Activated gamma-delta T cell treated with anti-CD3 and anti-CD28 coated beads, Interleukin-2, amount 50 U/mL, for 16 hours (primary cell): ENCODE measurements at places on chromosomes 13 and 19.

GRCh38 chr13:23980160-23980551 lies 82.9 kb upstream of the C1QTNF9B start:
- DNase-seq: peak; percentile 90

GRCh38 chr13:77563111-77563510 lies 27.6 kb downstream of the SCEL start:
- DNase-seq: no peak

GRCh38 chr19:47899335-47899734 lies 13.2 kb upstream of the SULT2A1 start:
- no peak for DNase-seq

DNA sequence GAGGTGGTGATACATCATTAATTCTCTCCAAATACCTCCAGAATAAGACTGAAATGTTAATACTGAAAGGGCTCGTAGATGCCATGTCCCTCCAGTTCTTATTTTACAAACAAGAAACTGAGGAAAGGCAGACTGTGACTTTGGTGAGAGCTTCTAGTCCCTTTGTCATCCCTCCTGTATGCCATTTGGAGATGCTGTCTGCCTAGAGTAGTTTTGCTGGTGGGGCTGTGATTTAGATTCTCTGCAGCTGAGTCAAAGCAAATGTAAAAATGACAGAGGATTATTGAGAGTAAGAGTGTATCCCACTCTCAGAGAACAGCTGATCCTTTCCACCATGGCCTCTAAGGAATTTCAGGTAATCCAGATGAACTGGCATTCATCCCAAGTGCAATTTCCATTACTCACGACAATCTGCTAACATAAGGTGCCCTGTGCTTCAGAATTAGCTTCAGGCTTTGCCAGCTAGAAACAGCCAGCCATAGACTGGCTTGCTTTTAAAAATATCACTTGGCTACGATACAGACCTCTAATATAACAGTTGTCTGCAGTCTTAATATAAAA lies 16.8 kb downstream of the PABPC3 start:
- no peak for DNase-seq

GRCh38 chr13:77833331-77833863 lies 85.2 kb downstream of the EDNRB start:
- no peak for DNase-seq

GRCh38 chr13:51435002-51435578 lies 17.7 kb downstream of the INTS6 start:
- DNase-seq: no peak

GRCh38 chr13:75285310-75285709 lies 196.7 kb downstream of the TBC1D4 start:
- DNase-seq: no peak

- no peak for DNase-seq
Measured at GRCh38 chr13:35810321-35810720, 320.9 kb downstream of the DCLK1 start.

DNA sequence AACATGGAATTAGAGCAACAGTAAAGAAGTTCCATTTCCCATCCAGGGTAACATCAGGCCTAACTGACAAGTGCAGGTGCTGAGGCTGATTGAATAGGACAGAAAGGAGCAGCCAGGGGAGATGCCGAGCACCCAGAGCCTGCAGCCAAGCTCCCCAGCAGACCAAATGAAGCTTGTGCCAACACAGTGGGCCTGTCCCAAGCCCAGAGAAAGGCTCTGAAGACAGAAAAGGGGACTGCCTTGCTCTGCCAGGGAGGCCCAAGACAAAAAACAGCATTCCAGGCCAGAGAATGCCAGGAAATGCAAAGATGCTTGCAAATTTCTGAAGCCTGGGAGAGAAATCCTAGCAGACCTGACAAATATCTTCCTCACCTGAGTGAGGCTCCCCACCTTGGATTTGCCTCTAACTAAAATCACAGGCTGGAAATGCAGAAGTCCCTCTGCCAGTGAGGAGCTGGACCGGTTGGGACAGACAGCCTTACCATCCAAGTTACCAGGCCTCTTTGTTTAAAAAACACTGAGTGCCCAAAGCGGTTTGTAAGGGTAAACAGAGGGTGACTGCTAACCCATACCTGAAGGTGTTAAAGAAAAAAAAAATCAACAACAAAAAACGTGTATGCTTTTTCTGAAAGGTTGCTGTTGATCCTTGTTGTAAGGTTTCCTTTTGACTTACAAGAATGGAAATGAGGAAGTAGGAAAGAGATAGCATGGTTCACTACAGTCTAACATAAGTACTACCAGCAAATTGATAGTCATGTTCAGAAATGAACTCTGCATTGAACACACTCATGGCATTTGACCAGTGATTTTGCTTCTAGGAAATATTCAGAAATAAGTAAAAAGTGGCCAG lies 11.8 kb upstream of the HMGB1 start:
- DNase-seq: no peak

DNA sequence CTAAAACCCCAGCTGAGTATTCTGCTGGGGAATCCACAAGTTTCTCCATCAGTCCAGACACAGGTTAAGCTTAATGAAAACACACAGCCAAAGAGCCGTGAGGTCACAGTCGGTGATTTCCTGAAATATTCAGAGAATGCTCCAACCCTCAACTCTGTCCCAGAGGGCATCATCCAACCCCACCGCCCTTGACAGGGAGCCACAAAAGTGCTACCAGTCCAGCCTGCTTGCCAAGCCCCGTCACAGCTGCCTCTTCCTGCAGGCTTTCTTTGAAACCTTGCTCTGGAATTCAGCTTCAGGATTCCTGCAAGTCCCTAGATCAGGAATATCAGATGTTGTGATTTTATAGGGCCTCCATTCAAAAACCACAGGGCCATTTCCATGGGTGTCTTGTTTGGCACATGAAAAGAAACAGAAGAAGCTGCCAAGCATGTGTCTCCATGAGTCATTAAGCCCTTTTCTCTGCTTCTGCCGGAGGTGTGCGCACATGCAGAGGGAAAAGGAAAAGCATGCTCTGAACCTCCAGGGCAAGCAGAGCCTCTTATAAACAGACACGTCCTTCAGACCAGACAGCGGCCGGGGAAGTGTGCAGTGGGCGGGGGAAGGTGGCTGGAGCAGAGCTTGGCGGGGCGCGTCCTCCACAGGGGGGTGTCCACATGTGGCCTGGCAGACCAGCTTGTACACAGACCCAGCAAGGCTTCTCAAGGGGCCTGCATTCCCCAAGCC lies 164.7 kb downstream of the KATNAL1 start:
- DNase-seq: no peak

DNA sequence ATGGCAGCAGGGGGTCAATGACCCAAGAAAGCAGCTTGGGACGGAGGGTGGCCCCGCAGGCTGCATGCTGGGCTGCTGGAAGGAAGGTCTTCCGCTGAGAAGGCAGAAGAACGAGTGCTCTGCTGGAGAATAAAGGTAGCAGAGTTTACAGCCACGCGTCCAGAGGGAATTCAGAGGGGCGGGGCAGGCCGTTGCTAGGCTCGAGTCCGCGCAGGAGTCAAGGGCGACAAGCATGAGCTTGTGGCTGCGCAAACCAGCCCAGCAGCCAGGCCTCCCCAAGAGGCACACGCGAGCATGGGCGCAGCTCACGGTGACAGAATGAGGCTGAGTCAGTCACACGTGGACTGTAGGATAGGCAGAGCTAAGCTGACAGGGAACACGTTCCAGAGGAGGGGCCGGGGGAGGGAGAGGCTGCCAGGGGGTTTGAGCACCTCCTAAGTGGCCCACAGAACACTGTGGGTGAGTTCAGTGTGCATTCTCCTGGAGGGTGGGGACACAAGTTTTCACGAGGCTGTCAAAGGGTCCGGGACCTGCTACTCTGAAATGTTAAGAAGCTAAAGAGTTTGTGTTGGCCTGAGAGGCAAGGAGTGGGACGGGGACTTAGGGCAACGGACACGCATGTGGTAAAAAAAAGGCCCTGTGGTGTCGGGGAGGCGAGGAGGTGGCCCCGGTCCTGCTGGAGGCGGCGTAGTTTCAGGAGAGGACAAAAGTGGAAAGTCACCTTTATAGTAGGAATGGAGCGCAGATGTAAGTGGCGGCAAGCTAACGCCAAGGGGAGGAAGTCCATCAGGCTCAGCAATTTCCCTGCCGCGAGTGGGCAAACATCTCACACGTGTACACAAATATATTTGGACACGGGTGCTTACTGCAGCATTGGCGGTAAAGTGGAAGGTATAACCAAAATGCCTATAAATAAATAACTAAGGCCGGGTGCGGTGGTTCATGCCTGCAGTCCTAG lies 17.7 kb downstream of the RFX2 start:
- DNase-seq: no peak

DNA sequence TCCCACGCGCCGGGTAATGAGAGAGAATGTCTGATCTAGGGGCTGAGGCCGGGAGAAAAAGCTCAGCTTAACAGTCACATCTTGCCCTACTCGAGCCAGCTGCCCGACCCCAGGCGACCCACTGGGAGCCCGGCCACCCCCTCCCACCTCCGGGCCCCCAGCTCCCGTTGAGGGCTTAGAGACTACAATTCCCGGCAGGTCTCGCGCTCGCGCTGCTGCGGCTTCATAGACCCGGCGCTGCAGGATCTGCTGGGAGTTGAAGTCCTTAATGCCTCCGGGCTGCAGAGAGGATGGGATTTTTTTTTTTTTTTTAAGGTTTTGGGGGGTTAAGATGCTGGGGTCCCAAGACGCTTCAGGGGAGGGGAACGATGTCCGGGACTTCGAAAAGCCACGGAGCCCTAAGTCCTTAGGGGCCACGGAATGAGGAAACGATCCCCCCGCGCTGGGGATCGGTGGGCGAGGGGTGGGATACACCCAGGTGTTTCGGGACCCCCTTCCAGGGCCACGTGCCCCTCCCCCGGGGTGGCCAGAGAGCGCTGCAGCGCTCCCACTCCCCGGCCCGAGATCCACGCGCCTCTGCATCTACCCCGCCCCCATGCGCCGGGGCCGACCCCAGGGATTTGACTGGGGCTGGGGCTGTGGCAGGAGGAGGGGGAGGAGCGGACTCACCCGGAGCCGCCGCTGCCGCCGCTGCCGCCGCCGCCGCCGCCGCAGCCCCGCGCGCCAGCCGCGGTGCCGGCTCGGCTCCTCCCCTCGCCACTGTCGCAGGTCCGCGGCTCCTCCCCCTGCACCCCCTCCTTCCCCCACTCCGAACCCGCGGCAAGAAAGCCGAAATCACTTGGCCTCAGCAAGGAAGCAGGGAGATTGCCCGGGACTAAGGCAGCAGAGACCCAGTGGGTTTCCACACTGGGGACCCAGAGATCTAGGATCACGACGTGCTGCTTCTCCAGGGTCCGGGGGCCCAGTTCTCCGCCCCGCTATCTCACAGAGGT lies at the start of gene SYT3:
SYT3 (minus strand) TSS at position 761 of the 992 bp plus-strand sequence. CDS start 2,470 bp downstream, outside the sequence.
- no peak for DNase-seq

DNA sequence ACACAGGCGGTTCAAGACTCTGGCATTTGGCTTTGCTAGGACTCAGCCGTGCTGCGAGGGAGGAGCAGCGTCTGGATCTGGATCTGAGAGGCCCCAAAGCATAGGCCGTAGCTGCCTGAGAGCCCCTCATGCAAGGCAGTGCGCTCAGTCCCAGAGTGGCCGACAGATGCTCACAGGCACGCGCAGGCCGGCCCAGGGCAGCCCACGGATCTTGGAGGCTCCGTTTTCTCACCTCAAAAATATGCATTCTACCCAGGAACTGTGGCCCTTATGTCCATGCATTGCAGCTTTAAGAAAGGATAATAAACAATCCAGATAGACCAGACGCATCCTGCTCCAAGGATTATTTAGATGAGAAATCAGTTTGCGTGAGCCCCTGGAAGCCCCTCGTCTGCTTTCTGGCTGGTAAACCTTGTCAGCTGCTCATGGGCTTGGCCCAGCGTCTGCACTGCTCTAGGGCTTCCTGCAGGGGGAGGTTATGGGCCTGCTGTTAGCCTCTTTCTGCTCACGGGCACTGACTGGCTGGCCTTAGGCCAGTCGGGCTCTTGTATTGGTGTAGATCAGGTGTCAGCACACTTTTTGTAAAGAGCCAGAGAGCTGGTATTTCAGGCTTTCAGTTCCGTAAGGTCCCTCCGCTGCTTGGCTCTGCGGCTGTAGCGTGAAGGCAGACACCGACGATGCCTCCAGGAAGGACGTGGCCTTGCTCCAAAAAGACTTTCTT lies 24.2 kb downstream of the TEX29 start:
- DNase-seq: no peak

DNA sequence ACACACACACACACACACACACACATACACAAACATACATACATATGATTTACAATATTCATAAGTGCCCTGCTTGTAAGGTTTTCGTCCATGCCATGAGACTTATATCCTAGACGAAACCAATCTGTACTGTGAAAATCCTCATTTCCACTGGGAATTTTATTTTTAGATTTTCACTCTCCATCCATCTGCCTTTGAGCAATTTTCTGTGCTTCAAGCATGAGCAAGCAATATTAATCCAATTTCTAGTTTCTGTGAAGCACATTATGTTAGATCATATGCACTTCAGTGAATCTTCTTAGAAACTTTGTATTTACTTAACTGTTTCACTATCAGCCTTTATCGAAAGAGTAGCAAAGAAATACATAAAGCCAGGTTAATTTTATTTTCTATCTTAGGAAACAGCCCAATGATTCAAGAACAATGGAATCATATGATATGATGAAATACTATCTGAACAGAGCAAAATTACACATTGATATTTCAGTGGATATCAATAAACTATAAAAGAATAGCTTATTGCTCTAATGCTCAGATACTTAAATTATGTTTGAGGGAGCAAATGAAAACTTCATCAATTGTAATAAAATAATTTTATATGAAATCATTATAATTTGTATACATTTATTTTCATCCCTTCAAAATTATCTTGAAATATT lies 1100.7 kb upstream of the MIR17HG start:
- no peak for DNase-seq

- DNase-seq: no peak
Measured at GRCh38 chr13:29849071-29849631, 1.3 kb downstream of the UBL3 start.

DNA sequence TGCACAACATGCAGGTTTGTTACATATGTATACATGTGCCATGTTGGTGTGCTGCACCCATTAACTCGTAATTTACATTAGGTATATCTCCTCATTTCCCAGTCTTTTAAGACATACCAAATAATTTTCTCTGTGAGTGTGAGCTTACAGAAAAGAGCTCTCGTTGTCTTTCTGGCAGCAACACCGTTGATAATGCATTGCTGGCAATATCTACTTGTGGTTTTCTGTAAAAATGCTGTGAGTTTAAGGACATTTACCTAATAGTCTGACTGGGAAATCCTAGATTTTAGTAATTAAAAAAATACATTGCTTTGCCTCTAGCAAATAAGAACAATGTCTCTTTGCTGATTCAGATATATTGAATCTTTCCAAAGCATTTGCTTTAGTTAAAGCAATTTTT lies 8.4 kb downstream of the IGFL3 start:
- DNase-seq: no peak

DNA sequence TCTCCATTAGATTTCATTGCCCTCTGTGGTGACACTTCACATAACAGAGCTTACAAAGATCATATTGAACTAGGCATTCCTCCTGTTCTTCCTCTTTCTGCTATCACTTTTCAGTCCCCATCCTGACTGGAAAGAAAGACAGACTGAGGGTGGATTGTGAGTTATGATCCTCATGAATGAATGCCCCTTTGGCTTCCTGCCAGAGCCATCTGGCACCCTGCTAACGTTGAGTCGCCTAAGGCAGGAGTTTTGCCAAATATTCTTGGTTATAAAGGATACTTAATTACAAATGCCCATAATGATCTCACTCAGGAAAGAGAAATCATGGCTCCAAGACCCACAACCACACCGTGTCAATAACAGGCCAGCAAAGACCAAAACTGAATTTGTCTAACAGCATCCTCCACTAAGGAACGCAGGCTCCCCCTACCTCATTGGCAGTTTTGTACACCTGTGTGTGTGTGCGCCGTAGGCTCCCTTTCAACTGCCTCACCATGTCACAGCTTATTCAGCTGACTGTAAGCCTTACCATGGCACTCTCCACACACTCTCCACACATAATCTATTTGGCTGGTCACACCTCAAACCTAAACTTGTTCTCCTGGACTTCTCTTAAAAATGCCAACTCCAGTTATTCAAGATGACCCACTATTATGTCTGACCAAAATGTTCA lies 15.5 kb downstream of the ZNF211 start:
- no peak for DNase-seq
